ENCODE measurements at places on chromosomes 1 and 21.
A peak's percentile ranks its signal among the peaks of the same experiment; 100 is the strongest.

DNA sequence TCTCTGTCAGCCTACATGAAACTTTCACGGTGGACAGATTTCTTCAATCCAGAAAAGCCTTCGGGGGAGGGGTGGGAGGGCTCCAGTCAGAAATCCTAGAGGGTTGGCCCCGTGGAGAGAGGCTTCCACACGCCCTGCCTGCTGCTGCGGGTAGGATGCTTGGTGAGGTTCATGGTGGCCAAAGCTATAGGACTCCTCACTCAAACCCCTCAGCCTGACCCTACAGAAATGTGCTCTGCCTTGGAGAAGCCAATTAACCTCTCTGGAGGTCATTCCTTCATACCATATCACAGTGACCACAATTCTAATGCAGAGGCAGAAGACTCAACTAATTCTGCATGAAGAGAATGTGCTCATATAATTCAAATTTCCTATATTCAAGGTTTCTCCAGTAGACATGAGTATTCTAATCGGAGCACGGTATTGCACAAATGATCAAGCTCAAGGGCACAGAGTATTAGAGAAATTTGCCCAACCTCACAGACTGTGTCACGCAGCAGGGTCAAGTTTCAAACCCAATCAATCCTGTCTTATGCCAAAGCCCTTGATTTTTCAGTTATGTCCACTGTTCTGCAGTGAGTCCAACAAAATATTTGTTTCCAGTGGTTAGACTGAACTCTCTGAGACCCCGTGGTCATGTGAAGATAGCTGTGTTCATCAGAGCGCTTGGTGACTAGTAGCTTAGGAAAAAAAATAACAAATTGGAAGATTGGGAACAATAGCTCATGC lies 104.8 kb downstream of the TOMM20 start:
- DNase-seq, result no peak

DNA sequence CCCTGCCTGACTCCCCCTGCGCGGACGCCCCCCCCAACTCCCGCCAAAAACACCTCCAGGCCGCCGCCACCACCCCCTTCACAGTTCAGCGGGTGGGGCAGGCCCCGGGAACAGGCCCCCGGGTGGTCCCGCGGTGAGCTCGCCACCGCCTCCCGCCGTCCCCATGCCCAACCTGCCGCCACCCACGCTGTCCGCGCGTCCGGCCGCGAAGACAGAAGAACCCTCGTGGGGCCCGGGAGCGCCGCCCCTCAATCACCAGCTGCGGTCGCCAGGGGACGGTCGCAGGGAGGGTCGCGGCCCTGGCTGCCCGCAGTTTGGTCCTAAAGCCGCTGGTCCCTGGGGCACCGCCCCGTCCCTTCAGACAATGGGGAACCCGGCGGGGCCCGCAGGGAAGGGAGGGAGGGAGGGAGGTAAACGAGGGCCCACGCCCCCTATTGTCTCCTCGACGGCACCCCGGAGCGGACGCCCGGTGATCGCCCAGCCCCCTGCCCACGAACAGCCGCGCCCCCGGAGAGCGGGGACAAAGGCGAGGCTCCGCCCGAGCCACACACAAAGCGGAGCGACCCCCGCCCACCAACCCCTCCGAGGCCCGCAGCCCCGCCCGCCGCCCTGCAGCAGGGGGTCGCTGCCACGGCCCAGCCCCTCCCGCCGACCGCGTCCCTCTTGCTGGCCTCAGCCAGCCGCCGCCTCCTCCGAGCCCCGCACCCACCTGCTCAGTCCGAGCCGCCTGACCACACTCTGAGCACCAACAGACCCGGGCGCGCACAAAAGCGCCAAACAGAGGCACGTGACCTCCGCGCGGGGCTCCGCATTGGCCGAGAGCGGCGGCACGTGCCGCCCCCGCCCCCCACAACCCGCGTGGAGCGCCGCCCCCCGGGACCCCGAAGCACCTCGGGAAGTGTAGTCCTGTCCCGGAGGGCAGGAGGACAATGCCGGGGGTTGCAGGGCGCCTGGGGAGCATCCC lies at the start of gene STMN1:
Gene STMN1, minus strand, starts transcription at position 740 of the 964 bp plus-strand sequence. CDS start 1,743 bp downstream, outside the sequence.
- peak; percentile 77 for DNase-seq

GRCh38 chr1:201545851-201546492 lies 7.0 kb downstream of the NAV1 start:
- DNase-seq, result no peak

- DNase-seq, result no peak
Observed at GRCh38 chr1:7455796-7456721, 315.0 kb upstream of the VAMP3 start.

DNA sequence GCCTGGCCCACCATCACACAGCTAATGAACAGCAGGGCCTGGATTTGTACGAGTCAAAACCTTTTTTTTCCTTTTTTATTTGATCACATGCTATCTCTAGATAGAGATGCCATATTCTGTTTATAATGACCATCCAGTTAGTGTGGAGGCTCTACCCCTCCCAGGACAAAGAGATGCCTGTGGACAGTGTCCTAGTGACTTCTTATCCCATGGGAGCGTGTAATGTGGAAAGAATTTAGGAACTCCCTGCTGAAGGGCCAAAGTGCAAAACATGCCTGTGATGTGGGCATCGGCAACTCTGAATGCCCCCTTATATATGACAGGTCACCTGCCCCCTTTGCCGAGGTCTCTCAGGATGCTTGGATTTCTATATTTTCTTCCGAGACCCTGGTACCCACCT lies 292.2 kb downstream of the RRAGC start:
- no peak for DNase-seq

GRCh38 chr1:26874896-26875295 lies 11.9 kb downstream of the SFN start:
- DNase-seq, result no peak

DNA sequence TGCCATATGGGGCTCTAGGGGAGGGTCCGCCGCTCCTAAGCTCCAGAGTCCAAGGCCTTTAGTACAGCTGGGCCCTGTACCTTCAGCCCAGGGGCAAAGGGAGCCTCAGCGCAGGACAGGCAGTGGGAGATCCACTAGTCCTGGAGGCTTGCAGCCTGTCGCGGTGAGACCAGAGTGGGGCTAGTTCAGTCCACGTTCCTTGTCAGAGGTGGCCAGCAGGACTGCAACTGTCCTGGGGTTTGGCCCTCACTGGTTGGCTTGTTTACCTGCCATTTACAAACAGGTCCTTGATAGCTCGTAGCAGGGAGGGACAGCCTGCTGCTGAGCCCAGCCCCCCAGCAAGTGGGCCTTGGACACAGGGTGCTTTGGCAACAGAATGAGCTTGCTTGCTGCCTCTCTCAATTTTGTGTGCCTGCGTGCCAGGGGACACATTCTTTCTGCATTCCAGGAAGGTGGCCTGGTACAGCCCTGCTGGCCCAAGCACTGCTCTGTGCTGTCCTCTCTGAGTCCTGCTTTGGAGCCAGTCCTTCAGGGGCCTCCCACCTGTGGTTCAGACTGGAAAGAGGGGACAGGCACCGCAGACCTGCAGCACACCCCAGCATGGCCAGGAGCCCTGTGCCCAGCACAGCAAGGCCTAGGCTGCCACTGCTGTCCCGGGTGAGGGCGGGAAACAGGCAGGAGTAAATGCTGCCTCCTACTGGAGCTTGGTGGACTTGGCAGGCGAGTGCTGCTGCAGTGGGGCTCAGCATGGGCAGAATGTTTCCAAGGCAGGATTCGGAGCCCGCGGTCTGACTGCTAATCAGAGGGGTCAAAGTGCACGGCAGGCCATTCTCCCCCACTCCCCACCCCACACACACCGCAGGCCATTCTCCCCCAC lies 15.2 kb downstream of the H6PD start:
- DNase-seq, result no peak

GRCh38 chr1:205772607-205773032 lies 2.7 kb downstream of the RAB29 start:
- DNase-seq, result peak; percentile 27

GRCh38 chr21:29389136-29389535 lies 90.4 kb downstream of the BACH1 start:
- DNase-seq, result no peak

DNA sequence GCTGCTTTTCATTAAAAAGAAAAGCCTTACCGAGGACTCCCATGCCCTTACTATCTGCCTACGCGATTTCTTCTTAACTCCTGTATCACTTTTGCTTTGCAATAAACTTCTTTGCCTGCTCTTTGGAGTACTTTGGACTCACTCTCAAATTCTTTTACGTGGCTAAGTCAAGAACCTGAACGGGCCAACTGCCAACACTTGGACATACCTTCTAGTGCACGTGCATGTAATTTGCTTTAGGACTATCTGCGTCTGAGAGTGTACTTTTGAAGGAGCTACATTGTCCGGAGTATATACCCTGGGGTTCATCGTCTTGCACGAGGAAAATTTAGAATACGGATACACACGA lies 3.6 kb upstream of the OTUD3 start:
- no peak for DNase-seq

- DNase-seq, result no peak
Observed at GRCh38 chr1:67889953-67890567, 56.8 kb upstream of the GNG12 start.

DNA sequence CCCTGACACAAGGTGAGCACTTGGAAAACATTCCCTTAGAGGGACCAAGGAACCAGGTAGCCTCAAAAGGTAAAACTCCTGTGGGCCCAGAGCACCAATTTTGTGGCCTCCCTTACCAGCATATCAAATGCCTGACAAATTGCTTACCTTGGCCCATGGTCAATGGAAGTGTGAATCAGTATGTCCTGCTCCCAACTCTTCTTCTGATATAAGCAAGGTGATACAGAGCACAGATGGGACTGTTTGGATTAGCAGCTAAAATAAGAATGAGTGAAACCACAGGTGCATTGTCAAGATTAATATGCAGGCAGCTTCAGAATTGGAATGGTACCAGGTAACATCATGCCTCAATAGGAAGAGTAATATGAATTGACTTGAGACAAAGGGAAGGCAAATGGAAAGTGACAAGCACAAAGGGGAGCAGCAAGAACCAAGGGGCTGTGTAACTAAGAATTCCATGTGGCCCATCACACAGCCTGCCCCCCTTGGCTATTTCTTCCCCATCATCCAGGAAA lies 156.8 kb upstream of the KCND3 start:
- no peak for DNase-seq

GRCh38 chr21:36513430-36513829 lies 33.5 kb upstream of the CLDN14 start:
- no peak for DNase-seq

DNA sequence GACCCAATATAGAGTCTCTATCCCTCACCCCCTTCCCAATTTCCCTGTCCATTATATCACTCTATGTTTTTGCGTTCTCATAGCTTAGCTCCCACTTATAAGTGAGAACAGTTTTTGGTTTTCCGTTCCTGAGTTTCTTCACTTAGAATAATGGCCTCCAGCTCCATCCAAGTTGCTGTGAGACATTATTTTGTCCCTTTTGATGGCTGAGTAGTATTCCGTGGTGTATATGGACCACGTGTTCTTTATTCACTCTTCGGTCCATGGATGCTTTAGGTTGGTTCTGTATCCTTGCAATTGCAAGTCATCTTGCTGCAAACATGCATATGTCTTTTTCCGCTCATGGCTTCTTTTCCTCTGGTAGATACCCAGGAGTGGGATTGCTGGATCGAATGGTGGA lies 54.3 kb downstream of the AGPAT3 start:
- no peak for DNase-seq

GRCh38 chr1:65791396-65791795 lies 1.3 kb upstream of the PDE4B start:
- DNase-seq, result no peak

GRCh38 chr1:7300893-7301663 lies 470.0 kb upstream of the VAMP3 start:
- no peak for DNase-seq

GRCh38 chr1:74334147-74334546 lies 99.0 kb downstream of the TNNI3K start:
- DNase-seq, result no peak

DNA sequence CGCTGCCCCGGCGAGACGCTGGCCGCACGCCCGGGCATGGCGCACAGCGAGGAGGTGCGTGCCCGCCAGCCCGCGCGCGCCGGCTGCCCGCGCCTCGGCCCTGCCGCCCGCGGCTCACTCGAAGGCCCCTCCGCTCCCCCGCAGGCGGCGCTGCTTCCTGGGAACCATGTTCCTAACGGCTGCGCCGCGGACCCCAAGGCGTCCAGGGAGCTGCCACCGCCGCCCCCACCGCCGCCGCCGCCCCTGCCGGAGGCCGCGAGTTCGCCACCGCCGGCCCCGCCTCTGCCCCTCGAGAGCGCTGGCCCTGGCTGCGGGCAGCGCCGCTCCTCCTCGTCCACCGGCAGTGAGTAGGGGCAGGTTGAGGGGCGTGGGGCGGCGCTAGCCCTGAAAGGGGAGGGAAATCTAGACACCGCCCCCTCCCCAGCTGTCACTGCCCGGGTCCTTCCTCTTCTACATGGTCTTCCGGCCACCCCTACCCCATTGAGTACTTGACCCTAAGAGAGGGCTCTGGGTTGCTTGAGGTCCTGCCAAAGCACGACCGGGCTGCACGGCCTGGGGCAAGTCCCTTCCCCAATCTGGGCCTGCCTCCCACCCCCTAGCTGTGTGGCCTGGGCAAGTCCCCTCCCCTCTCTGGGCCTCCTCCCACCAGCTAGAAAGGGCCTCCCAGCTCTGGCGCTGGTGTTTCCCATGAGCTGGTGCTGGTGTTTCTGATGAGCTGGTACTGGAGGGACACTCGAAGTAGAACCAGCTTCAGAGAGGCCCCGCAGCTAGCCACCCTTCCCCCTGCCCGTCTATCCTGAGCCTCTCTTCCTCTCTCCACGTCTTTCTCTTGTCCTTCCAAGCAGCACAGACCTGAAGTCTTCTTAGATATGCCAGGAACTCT lies 17.0 kb downstream of the TNFRSF25 start:
- peak; percentile 42 for DNase-seq

- DNase-seq, result no peak
Observed at GRCh38 chr1:97461782-97462181, 459.1 kb downstream of the DPYD start.

- DNase-seq, result no peak
Observed at GRCh38 chr1:99850459-99851291, 514 bp downstream of the AGL start.

DNA sequence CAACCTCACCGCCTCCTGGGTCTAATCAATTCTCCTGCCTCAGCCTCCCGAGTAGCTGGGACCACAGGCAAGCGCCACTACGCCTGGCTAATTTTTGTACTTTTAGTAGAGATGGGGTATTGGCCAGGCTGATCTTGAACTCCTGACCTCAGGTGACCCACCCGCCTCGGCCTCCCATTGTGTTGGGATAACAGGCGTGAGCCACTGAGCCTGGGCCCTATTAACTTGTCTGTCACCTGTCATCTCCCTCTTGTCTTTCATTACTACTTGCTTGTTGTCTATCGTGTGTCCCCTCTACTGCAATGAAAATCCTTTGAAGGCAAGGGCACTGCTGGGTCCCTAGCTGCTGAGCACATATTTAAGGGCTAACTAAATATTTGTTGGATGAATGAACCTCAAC lies 3.4 kb downstream of the UQCRHL start:
- no peak for DNase-seq

DNA sequence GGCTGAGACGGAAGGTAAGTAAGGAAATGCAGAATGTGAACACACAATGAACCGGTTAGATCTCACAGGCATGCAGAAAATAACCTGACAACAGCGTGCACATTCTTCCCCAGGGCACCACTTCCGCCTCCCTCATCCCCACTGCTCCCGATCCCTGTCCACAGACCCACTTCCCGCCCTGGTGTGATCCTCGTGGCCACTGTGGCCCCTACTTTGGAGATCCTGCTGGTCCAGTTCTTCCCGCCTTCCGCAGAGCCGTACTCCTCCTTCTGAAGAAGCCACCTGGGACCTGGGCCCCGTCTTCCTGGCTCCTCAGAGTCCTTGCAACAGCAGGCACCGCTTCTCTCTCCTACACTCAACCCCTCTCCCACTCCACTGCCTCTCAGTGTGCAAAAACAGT lies 1.4 kb upstream of the GSTM4 start:
- no peak for DNase-seq
